ENCODE measurements at places on chromosomes 1 and 21.

- no peak for DNase-seq
These were observed 34.7 kb downstream of the PRRX1 start for GRCh38 chr1:170698301-170699275.

DNA sequence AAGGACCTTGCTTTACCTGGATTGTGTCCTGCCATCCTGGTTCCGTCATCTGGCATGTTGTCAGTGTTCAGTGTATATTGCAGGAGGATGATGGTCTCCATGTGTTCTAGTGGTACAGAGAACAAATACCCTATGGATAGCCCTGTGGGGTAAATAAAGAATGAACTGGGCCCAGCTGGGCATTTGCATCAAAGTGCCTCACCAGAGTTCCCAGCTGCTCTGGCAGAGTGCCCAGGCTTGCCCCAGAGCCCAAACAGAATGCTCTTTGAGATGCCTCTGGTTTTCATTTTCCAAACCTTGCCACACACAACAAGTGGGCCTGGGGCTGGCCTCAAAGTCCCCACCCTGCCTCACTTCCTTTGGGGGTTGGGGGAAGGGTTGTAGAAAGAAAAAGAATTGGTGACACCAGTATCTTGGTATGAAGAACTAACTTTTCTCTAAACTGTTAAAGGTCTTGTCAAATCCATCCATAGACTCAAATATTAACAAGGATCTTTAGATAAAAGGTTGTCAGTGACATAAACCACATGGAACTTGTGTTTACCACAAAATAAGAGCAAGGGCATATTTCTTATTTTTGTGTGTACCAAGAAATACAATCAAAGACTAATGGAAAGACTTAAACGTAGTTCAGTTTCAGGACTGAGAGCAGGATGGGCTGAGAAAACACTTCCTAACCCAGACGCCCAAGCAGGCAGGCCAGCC lies 82.2 kb downstream of the LMO4 start:
- no peak for DNase-seq

- DNase-seq = peak; percentile 63
These were observed 15.5 kb upstream of the PPP1R15B start for GRCh38 chr1:204426971-204427701.

- peak; percentile 86 for DNase-seq
These were observed 84.7 kb downstream of the DISP3 start for GRCh38 chr1:11563560-11564069.
